ENCODE measurements at places on chromosomes 2 and 18.

- DNase-seq: no peak
Measured at GRCh38 chr2:29931818-29932217, 10.4 kb upstream of the ALK start.

- DNase-seq: no peak
Measured at GRCh38 chr2:222862909-222863544, 2.2 kb downstream of the ACSL3 start.

- DNase-seq: no peak
Measured at GRCh38 chr2:129768036-129768386, 211.5 kb upstream of the RAB6C start.

- DNase-seq: no peak
Measured at GRCh38 chr2:184654945-184655344, 56.6 kb downstream of the ZNF804A start.

- no peak for DNase-seq
Measured at GRCh38 chr2:68766376-68766845, 31.8 kb downstream of the ARHGAP25 start.

DNA sequence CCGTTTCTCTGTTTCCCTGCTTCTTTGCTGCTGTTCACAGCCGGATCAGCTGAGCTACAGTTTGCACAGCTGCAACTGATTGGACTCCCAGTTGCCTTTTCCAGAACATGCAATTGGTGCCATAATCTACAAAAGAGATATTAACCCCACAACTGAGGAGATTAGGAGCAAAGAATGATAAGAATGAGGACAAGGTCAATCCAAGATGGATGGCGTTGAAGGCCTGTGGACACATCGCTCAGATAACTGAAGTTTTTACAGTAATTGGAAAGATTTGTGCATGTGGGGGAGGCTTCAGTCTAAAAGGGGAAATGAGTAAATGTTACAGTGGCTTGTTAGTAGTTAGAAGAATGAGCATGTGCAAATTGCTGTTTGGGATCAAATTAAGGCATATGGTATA lies 263.2 kb downstream of the TGIF1 start:
- no peak for DNase-seq

DNA sequence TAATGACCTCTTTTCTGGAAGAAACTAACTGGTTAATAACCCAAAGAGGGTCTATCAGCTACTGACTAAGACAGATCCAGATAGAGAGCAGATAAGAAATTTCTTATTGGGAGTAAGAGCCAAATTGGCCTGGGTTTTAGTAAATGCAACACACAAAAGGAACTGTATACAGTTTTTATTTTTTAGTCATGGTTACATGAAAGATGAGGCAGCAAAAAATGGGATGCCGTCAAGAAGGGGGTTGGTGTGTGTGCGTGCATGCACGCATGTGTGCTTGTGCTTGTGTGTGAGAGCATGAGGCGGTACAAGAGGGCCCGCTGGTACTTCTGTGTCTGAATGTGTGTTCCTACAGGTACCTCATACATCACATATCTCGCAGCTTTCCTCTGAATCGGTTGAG lies 466.2 kb upstream of the HNRNPA3 start:
- no peak for DNase-seq

GRCh38 chr18:48326901-48327675 lies 82.1 kb downstream of the ZBTB7C start:
- DNase-seq: no peak

DNA sequence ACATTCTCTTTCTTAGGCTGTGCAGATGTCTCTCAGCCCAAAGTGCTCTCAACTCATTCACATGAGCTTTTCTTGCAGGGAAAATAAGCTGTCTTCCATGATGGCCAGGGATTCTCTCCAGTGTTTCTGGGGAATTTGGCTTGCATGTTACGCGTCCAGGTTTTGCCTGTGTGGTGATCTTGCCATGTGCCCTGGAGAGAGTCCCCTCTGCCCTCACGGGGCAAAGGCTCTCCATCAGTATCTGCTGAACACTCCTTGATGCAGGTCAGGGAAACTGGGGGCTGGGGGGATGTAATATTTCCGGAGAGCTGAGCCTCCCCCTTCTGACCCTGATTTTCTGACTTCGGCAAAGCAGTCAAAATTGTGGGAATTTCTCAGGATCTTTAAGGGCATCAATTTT lies 87.6 kb downstream of the ACKR3 start:
- DNase-seq: no peak

- peak; percentile 47 for DNase-seq
Measured at GRCh38 chr2:19351899-19352697, 6.3 kb downstream of the OSR1 start.

DNA sequence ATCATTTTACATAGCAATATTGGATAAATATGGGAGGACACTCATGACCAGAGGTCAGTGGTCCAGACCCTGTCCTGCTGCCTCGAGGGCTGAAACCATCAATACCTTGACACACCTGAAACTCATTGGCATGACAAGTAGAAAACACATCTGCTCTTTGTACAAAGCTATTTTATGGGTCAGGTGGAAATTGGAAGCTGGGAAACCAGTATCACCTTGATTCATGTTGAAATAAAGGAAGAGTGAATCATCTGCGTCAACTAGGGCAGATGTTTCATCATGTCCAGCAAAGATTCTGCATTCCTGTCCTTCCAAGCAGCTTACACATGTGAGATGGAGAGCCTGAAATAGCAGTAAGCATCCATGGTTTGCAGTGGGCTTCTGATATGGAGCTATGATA lies 80.0 kb upstream of the ERBB4 start:
- no peak for DNase-seq

- DNase-seq: no peak
Measured at GRCh38 chr2:232097260-232097659, 135.7 kb downstream of the DIS3L2 start.

DNA sequence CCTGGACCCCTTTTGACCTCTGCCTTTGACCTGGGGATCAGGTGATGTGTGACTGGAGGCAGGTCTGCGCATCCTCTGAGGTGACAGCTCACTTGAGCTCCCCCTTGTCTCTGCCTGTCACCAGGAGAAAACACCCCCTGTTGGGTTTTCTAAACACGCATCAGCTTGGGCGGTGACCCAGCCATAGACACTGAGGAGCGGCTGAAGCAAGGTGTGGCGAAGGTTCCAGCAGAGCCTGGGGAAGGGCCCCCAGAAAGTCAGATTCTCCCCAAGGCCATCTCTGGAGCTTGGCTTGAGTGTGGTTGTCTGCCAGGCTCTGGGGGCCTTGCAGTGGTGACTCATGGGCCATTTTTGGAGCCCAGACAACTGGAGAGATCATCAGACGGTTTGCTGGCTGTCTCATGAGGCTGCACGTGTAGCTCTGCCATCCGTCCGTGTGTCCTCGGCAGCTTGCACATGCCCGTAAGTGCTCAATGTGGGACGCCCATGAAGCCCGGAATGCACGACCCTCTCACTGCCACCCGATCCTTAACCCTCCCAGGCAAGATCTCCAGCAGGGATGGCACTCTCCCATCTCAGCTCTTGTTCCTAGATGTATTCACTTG lies 29.4 kb downstream of the SIX3 start:
- DNase-seq: no peak

DNA sequence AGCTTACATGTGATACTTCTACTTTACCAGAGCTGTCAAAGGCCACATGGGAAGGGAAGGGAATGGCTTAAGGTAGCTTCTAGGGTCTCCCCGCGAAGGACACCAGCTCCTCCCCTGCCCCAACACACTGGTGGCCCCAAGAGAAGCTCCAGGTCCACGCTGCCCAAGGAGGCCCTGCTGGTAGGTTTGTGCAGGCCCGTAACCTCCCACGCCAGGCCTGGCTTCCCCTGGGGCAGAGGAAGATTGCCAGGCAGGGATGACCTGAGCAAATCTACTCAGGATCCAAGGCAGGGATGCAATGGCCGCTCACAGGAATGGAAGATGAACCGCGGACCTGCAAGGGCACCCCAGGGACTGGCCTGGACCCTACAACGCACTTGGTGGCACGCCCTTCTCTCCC lies 205.1 kb downstream of the MGAT5 start:
- DNase-seq: no peak

DNA sequence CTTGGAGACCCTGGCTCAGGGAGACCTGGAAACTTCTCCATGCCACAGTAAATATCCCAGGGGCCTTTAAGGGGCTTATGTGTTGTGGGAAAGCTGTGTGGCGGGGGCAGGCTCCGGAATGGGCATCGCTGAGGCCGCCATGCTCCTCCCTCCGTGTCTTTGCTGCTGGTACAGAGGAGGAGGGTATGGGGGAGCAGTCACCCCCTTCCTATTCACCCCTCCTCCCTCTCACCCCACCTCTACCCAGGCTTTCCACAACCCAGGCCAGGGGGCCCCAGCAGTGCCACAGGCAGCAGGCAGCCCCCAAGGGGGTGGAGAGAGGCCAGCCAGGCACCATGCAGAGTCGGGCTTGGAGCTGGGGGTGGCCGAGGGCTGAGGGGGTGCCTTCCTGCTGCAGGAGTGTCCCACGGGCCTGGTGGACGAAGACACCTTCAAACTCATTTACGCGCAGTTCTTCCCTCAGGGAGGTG lies 28.0 kb upstream of the FAHD2A start:
- no peak for DNase-seq

DNA sequence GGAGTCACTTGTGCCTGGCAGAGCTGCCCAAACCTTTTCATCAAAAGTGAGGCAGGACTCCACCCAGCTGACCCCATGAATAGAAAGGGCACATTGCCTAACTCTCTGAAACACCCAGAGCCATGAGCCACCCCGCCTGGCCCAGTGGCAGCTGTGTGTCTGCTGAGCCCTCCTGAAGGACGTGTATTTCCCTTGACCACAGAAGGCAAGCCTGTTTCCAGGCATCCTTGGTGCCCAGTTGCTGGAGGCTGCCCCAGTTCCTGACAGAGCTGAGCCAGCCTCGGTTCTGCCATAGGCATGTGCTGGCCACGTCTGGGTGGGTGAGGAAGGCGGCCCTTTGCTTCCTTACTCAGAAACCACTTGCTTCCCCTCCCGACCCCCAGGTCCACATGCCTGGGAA lies 124.7 kb upstream of the GLI2 start:
- DNase-seq: no peak

DNA sequence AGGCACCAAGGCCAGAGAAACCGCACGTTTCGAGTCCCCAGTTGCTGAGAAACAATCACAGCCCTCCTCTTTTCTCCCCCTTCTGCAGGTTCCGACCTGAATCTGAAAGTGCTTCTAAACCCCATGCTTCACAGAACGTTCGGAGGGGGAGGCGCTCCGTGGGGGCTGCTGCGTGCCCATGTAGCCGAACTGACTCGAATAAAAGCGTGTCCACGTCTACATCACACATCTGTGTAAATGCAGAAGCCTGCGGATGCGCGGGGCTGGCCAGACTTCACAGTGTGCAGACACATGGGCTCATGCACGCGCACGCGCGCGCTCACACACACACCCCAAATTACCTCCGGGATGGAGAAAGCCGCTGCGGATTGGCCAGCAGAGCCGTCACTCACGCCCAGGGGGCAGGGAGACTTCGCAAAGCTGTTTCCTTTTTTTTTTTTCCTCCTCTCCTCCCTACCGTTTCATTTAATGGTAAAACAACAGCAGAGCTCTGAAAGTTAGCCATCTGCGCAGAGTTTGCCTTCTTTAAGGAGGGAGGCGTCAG lies 2.3 kb downstream of the ZNF516 start:
- DNase-seq: peak; percentile 95

DNA sequence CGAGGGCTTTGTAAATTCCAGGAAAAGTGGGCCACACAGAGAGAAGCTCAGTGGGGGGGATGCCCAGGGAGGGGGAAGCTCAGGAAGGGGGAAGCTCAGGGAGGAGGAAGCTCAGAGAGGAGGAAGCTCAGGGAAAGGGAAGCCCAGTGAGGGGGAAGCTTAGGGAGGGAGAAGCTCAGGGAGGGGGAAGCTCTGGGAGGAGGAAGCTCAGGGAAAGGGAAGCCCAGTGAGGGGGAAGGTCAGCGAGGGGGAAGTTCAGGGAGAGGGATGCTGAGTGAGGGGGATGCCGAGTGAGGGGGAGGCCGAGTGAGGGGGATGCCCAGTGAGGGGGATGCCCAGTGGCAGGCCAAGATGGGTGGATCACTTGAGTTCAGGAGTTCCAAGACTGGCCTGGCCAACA lies 821 bp upstream of the CHRNG start:
- no peak for DNase-seq

DNA sequence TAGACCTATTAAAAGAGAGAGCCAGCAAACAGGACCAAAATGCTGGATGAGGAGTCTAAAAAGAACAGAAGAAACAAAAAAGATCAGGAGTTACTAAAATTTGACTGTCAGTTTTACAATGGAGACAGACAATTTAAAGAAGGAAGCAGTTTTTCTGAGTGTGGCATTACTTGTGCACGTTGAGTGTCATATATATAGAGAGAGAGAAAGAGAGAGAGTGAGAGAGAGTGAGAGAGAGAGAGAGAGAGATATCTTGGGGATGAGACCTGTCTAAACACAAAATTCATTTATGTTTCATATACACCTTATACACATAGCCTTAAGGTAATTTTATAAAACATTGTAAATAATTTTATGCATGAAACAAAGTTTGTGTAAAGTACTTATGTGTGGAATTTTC lies 2.1 kb upstream of the GALNT3 start:
- no peak for DNase-seq

GRCh38 chr2:102005989-102006885 lies 14.5 kb downstream of the IL1R2 start:
- peak; percentile 47 for DNase-seq

GRCh38 chr18:3526421-3527354 lies 76.7 kb downstream of the TGIF1 start:
- DNase-seq: peak; percentile 29

- DNase-seq: no peak
Measured at GRCh38 chr2:7567646-7568045, 650.4 kb downstream of the RNF144A start.

GRCh38 chr2:217047631-217048030 lies 187.8 kb upstream of the TNP1 start:
- DNase-seq: no peak

GRCh38 chr2:212052412-212053159 lies 486.0 kb downstream of the ERBB4 start:
- no peak for DNase-seq

DNA sequence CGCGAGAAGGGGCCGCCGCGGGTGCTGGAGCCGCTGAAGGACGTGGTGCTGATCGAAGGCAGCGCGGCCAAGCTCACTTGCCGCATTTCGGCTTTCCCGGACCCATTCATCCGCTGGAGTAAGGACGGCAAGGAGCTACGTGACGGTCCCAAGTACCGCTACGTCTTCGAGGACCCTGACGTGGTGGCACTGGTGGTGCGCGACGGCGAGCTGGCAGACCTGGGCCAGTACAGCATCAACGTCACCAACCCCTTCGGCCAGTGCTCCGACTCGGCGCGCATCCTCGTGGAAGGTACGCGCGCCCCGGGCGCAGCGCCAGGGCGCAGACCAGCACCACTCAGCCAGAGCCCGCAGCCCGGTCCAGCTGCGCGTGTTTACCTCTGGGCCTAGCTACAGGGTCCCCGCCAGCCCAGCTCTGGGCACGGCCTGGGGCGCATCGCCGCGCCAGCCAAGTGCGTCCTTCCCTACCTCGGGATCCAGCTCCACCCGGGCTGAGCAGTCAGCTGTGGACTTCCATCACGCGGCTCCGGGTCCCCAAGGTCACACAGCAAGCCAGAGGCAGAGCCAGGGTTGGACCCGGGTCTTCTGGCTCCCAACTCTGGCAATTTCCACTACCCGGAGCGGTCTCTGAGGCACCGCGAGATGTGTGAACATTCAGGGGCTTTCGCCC lies 1.7 kb upstream of the GMPPA start:
- no peak for DNase-seq
